Fibroblast of lung (primary cell): ENCODE measurements at places on chromosomes 3 and 15.

DNA sequence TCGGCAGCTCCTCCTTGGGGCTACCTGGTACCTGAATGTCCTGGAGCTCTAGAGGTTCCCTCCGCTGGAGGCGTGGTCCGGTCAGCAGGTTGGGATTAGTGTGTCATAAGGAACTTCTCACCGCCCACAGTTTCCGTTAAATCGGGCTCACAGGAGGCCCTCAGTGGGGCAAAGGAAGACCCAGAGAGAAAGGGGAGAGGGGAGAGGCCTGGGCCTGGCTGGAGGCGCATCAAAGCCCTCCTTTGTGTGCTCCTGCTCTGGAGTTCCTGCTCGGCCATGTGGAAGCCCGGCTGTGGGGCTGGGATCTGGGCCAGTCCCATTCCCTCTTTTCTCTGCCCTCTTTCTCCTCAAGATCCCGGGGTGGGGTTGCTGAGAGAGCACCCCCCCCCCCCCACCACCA is at the start of gene RLBP1:
TSS of gene RLBP1 (minus strand) at position 37 of the 400 bp plus-strand sequence. CDS start 2,604 bp downstream, outside the sequence.
- DNase-seq, result no peak

DNA sequence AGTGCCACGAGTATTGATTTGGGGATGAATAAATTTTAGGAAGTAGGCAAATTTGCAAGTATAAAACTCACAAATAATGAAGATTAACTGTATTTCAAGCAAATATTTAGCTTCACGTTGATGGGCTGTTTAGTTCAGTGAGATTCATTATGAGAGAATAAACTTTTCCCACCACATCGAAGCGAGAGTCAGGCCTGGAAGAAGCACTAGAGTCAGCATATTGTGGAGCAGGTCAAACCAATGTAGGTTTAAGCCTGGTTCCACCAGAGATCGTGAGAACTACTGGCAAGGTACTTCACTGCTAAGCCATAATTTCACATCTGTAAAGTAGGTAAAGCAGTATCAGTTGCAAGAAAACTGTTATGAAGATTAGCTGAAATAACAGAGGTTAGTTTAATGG is 22.3 kb downstream of the WDR49 start:
- no peak for DNase-seq

DNA sequence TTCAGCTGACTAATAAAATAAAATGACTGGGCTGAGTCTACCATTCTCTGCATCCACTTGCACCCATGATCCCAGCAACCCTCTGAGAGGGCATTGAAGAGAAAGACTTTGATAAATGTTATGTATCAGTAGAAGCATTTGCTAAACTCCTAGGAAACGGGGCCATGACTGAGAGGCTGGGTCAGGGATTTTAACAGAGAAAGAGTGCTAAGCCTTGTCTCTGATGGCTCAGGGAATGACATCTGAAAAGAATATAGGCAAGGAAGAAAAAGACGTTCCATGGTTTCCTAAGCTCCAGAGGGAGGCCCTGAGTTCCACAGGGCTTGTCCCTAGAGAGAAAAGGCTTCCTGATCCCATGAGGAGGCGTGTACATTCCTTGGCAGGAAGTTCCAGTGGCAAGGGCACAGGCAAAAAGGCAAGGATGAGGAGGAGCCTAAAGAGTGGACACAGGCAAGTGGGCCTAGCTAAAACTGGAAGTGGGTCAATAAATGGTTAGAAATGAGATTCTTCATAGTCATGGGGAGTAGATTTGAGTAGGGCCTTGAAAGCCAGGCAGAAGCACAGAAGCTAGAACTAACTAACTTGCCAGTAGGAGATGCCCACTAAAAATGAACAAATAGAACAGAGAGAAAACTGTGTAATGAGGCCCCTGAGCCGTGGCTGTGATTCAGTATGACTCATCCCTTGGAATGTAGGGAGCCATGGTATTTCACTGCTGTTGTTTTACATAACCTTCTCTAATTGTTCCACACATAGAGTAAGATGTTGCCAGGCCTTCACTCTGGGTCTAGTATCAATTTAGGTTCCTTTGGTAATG is 44.9 kb upstream of the MANF start:
- DNase-seq, result peak; percentile 94

- no peak for DNase-seq
These were observed 29.9 kb upstream of the SFMBT1 start for GRCh38 chr3:53075743-53076140.

DNA sequence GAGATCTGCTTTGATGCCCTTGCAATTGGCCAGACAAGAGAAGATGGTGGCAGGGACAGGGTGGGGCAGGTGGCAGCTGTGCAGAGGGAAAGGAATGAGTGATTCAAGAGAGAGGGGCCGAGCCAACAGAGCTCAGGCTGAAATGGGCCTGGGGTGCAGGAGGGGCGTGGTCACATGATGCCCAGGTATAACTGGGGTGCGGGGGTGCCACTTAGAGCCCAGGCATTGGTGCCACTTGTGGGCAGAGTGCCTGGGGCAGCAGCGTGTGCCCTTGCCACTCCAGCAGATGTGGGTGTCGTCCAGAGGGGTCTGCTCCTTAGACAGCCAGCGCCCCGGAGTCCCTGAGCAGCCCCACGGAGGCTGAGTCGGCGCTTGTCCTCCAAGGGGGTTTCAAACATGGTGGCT is 88.7 kb downstream of the PLXNA1 start:
- no peak for DNase-seq

DNA sequence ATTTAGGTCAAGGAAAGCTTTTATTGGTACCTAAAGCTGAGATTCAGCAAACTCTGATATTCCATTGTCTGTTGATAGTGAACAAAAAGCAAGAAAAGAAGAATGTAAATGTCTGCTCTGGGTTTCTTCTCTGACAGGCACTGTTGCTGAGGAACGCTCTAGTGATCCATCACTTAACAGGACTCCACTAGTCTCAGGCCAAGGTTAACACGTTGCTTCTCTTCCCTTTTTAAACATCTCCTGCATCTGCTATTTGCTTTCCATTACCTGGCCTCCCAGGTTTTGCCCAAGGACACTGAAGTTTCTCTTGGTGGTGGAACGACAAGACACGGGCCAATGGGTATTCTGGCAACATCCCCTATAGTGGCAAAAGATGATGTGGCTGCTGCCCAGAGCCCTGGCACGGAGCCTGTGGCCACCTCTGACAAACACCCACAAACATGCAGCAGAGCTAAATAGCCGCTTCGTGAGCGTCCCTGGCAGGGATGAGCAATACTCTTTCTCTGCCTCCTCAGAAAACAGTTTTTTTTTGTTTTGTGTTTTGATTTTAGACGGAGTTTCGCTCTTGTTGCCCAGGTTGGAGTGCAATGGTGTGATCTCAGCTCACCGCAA is 97.8 kb upstream of the AKAP13 start:
- DNase-seq, result peak; percentile 80

- DNase-seq, result no peak
These were observed 49.3 kb downstream of the CEP152 start for GRCh38 chr15:48761393-48762158.

DNA sequence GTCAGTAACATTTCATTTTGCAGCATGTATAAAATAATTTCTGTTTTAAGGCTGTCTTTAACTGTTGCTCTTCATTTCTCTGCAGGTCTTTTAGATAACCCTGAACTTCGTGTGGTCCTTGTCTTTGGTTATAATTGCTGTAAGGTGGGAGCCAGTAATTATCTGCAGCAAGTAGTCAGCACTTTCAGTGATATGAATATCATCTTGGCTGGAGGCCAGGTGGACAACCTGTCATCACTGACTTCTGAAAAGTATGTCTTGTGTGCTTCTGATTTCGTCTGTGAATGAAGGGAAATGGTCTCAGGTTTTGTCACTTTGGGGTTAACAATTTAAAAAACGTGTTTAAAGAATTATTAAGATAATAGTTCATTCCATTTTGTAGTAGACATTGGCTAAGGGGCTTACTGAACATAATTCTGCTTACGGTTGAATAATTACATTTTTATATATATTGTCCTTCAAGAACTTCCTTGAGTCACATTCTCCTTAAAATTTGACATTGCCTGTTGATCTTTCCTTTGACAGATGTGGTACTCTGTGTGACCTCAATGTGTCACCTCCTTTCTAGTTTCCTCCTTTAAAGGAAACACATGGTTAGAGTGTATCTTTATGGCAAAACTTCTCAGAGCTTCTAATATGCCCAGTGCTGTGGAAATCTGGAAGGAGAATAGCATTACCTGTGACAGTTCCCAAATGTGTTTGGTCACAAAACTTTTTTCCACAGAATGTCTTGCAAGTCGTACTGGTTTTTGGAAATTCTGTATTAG is 26.3 kb downstream of the FBXO22 start:
- no peak for DNase-seq
